ENCODE measurements at places on chromosomes 5 and 9.
A peak's percentile ranks its signal among the peaks of the same experiment; 100 is the strongest.

GRCh38 chr5:40911266-40911665 lies 2.0 kb downstream of the C7 start:
- no peak for DNase-seq

- DNase-seq = no peak
Observed at GRCh38 chr5:179874136-179874535, 15.5 kb upstream of the MRNIP start.

GRCh38 chr5:81134566-81134965 lies 98.6 kb upstream of the CKMT2 start:
- DNase-seq = no peak

DNA sequence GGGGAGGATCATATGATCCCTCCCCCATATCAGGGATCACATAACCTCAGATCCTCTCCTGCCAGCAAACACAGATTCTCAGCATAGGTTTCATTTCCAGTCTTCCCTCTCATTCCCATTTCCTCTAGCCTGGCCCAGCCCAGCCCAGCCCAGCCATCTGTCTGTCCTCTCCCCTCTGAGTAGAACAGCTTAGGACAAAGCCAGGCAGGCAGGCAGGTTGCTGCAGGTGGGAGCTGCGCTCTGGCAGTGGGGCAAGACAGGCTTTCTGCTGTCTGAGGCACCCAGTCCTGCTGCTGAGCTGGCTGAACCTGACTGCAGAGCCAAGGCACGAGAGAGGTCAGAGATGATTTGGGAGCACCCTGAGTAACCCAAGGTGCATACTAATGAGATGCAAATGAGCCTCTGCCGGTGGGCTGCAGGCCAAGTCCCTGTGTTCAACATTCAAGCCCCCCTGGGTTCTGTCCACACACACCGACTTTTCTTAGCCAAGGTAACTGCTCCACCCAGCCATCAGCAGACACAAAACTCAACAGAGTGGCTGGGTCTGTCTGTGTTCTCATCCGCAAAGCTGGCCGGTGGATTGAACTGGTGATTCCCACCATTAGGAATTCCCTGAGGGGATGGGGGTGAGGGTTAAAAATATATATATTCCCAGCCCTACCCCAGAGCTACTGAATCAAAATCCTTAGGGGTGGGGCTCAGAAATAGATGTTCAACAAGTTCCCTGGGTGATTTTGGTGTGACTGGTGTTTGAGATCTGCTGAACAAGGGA lies 9.1 kb downstream of the FAT2 start:
- DNase-seq = peak; percentile 73

GRCh38 chr5:180873615-180874520 lies 12.8 kb upstream of the ZFP62 start:
- no peak for DNase-seq

- peak; percentile 91 for DNase-seq
Observed at GRCh38 chr5:43631182-43631910, 28.4 kb downstream of the NNT start.

DNA sequence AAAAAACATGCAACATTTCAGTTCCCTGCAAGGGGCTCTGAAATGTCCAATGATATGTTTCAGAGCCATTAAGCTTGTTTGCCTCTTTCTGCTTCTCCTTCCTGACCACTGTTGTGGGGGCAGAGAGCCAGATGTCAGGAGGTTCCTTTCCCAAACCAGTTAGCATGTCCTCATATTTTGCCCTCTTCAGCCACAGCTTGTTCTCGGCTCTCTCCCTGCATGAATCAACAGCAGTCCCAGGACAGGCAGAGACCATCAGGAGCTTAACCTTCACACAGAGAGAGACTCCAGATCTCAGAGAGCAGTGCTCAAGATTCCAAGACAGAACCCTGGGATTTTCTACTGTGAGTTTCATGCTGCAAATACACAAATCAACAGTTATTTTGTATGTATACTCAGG lies 218.5 kb downstream of the COMMD10 start:
- no peak for DNase-seq

GRCh38 chr5:35876454-35876853 lies 19.8 kb downstream of the IL7R start:
- no peak for DNase-seq

DNA sequence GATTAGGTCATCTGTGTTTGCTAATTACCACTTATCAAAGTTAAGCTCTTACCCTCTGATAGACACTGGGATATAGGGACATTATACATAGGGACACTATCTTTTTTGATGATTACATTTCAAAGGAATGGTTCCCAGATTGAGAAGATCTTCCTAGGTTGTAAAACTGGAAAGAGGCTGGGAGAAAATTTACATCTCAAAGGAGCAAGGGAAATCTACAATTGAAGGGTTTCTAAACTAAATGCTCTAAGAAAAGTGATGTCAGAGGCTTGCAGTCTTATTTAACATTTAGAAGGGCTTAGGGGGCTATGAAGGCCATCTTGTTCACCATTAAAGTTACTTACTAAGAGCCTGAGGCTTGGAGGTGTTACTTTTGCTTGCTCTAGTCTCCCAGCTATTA lies 242.8 kb downstream of the PRR16 start:
- DNase-seq = no peak

- DNase-seq = peak; percentile 94
Observed at GRCh38 chr9:125887172-125887571, 140.0 kb downstream of the PBX3 start.

- no peak for DNase-seq
Observed at GRCh38 chr5:125559296-125559695, 812.9 kb upstream of the ZNF608 start.

DNA sequence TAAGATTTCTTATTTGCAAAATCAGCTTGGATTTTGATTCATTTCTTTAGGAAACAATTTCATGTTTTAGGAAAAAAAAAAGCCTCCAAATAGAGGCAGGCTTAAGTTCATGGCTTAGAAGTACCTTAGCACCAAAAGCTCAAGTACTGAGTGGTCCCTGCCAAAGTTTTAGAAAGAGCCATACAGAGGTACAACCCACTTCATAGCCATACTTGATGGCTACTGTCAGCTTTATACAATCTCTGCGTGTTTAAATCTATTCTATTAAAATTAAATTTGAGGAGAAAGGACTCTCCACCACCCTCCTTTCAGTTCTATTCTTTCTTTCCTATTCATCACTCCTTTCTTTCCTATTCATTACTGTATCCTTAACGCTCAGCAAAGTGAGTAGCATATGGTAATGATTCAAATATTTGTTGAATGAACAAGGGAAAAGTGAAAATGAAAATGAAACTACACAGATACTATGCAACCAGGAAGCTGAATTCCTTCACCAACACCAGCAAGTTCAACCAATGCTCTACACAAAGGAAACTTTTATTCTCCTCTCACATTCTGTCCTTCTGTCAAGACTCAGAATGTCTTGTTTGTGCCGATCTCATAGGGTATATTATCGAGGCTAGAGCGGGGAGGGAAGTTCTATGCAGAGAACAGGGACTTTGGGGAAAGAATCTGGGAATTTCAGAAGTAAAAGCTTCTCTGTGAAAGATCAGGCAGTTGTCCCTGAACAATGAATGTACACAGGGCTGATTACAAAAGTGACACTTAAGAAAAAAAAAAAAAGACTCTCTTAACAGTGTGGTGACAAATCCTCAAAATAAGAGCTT lies 138.6 kb upstream of the SPEF2 start:
- DNase-seq = no peak

- DNase-seq = no peak
Observed at GRCh38 chr5:37988454-37989046, 148.7 kb upstream of the GDNF start.

- DNase-seq = peak; percentile 32
Observed at GRCh38 chr5:20572614-20573013, 584.6 kb upstream of the CDH18 start.

GRCh38 chr9:4508907-4509589 lies 18.8 kb downstream of the SLC1A1 start:
- DNase-seq = no peak

DNA sequence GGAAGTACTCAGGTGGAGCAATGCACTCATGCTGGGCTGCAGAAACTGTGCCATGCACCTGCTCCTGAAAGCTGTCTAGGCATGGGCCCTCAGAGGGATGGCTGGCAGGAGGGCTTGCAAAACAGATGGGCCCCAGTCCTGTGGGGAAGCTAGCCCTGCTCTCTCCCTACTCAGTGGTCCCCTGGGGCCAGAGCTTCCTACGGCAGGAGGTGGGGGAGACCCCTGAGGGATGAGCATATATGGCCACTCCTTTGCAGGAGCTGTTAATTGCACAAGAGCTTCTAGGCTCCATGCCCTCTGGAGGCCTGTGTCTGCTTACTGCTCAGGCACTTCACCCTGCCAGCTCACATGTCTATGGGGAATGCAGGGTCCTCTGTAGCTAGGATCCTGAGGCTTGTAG lies 545.3 kb upstream of the PTPRD start:
- no peak for DNase-seq

GRCh38 chr5:101103874-101104273 lies 200.8 kb upstream of the ST8SIA4 start:
- DNase-seq = no peak

DNA sequence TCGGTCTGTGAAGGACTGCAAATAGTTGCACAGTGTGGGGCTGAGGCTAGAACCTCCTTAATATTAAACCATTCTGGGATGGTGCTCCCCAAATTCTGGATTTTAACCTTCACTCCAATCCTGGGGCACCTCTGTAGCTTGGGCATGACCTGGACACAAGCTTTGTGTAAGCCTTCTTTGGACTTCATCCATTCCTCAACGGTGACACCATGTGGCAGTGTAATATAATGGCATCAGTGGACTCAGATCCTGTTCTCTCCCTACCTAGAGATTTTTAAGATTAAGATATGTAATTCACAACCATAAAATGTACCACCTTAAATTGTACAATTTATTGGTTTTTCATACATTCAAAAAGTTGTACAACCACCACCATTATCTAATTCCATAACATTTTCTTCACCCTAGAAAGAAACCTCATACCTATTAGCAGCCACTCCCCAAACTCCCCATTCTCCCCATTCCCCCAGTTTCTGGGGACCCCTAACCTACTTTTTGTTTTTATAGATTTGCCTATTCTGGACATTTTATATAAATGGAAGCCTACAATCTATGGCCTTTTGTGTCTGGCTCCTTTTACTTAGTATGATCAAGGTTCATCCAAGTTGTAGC lies 4.8 kb upstream of the PLGRKT start:
- peak; percentile 74 for DNase-seq

- peak; percentile 37 for DNase-seq
Observed at GRCh38 chr9:112751056-112751795, 666 bp downstream of the SNX30 start.

DNA sequence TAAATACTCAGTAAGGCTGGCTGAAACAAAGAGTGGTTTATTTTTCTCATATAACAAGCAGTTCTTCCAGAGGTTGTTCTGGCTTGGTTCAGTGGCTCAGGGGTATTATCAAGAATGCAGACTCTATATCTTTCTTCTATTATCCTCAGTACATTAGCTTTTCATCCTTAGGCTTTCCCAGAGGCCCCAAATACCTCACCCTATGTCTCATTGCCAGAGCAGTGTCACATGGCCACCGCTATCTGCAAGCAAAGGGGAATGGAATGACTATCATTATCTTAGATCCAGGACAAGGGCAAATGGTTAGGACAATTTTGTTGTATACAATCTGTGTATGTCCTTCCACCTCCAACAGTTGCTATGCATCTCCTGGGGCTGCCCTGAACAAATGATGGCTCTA lies 69.0 kb upstream of the SNX2 start:
- no peak for DNase-seq

DNA sequence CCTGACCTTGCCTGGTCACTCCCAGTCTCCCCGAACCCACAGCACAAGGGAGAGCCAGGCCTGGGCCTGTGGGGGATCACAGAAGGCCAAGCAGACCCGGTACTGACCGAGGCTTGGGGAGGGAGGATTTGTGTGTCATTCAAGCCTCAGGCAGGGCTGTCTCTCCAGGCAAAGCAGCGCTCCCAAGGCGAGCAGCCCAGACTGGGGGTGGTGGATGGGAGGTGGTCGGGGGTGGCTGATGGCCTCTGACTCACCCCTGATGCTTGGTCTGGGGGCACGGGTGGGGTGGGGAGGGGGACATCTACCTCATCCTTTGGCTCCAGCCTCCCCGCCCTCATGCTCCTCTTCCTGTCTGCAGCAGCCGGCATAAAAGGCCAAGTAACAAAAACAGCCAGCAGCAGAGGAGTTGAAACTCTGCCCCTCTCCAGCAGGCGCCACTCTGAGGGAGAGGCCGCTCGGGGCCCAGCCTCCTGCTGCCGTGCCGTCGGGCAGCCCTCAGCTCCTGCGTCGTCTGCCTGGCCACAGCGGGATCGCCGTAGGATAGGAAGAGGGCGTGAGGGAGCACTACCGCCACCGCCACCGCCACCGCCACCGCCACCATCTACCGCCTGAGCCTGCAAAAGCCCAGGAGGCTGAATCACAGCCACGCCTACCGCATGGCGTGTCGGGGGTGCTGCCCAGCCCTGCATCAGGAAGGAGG lies 166.0 kb downstream of the OLFM1 start:
- DNase-seq = no peak

DNA sequence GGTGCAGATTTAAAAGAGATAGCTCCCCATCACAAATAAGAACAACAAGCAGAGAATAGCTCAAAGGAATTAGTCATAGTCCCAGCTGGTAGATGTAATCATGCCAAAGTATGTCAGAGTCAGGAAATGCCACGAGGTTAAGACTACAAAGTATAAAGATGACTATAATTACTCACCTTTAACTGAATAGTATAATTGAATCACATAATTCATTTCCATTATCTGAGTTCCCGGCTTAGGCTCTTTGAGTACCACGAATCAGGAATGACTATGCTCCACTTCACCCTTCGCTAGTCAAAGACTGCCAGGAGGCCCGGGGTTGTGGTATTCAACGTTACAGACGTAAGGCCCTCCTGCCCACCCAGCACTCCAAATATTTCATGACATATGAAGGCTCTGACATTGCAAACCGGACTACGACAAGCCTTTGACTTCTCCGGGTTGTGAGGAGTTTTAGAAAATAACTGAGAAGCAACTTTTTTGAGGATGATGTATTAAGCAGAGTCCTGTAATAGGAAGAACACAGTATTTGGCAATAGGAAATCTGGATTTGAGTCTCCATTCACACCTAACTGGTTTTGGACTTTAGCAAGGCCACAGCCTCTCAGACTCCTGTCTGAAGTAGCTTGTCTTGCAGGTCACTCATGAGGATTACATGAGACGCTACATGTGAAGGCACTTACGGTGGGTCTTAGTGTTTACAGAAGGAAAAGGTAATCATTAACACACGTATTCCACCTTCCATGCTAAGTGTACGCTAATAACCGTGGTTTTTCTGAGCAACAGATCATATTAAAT lies 64.6 kb downstream of the ENC1 start:
- no peak for DNase-seq

- no peak for DNase-seq
Observed at GRCh38 chr9:137977571-137978261, 100.1 kb downstream of the CACNA1B start.
